Naive thymus-derived CD4-positive, alpha-beta T cell (primary cell): ENCODE measurements at places on chromosomes 12 and 14. TPM values are rescaled to one million over a fixed set of nuclear protein-coding genes. Genes with fewer than 3 reads are reported as not detected.

GRCh38 chr14:53399057-53399456 is 245.9 kb upstream of the DDHD1 start:
- no peaks in the 10 kb centered on the region for H3K36me3 ChIP-seq
- no peak overlapping the region for H3K27ac ChIP-seq
- H3K4me1 ChIP-seq: no peaks in the 10 kb centered on the region
- H3K4me3 ChIP-seq: no peak overlapping the region
- no peak for DNase-seq

DNA sequence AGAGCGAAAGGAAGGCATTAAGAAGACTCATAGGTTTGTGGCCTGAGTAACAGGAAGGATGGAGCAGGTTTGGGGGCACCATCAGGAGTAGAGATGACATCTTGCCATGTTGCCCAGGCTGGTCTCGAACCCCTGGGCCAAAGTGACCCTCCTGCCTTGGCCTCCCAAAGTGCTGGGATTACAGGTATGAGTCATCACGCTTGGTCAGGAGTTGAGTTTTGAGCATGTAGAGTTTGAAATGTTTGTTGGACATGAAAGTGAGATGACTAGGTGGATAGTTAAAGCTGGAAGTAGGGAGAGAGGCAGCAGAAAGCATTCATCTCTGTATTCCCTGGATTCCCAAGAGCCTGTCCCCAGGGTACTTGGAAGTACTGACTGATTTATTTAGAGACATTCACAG is 112.6 kb downstream of the ERC1 start:
- no peaks in the 10 kb centered on the region for H3K4me1 ChIP-seq
- no peak overlapping the region for H3K4me3 ChIP-seq
- no peak for DNase-seq

DNA sequence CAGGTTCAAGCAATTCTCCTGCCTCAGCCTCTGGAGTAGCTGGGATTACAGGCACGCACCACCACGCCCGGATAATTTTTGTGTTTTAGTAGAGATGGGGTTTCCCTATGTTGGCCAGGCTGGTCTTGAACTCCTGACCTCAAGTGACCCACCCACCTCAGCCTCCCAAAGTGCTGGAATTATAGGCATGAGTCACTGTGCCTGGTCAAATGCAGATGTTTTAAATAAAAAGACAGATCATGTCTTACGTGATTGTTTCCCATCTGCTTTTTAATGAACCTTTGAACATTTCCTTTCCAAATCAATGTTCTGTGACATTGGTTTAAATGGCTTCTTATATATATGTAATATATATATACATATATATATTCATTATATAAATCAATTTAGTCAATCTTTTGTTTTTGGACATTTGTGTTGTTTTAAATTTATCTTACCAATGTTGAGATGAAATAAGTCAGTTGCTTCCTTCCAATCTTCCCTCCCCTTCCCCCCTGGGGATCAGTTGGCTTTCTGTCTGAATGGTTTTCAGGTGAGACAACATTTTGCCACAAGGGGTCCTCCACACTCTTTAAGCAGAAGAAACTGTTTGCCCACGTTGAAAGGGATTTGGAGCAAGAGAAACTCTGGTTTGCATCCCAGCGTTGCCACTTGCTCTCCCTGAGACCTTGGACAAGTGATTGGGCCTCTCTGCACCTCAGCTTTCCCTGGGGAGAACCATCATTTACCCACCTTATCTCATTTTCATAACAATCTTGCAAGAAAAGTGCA is 47.6 kb upstream of the RBM19 start:
- H3K4me1 ChIP-seq: no peaks in the 10 kb centered on the region
- H3K36me3 ChIP-seq: no peaks in the 10 kb centered on the region
- no peak overlapping the region for H3K4me3 ChIP-seq

GRCh38 chr12:54304187-54304810 is 3.5 kb upstream of the NFE2 start:
- no peak overlapping the region for H3K4me3 ChIP-seq
- no peaks in the 10 kb centered on the region for H3K36me3 ChIP-seq
- H3K27ac ChIP-seq: no peak overlapping the region
- peaks cover 8% of the 10 kb centered on the region for H3K4me1 ChIP-seq
- no peak for DNase-seq

- H3K36me3 ChIP-seq: no peaks in the 10 kb centered on the region
- H3K27me3 ChIP-seq: no peaks in the 10 kb centered on the region
- no peak for DNase-seq
- H3K4me1 ChIP-seq: no peaks in the 10 kb centered on the region
These were observed 203.0 kb downstream of the SNAPC1 start for GRCh38 chr14:61965030-61965745.

Gene GPR33
- polyA plus RNA-seq: not detected

- H3K4me1 ChIP-seq: no peaks in the 10 kb centered on the region
- no peaks in the 10 kb centered on the region for H3K36me3 ChIP-seq
- H3K27me3 ChIP-seq: no peaks in the 10 kb centered on the region
- no peak overlapping the region for H3K4me3 ChIP-seq
- no peak for DNase-seq
- no peak overlapping the region for H3K27ac ChIP-seq
These were observed 83.7 kb downstream of the ARMH4 start for GRCh38 chr14:58068306-58068705.

Gene GLT8D2
- not detected for polyA plus RNA-seq

Gene FBXO21
- polyA plus RNA-seq: 51.4 TPM

Gene SDR9C7
- polyA plus RNA-seq: not detected

- no peak overlapping the region for H3K4me3 ChIP-seq
- H3K4me1 ChIP-seq: no peaks in the 10 kb centered on the region
- no peak for DNase-seq
- H3K27ac ChIP-seq: no peak overlapping the region
These were observed 7.6 kb upstream of the PRPF40B start for GRCh38 chr12:49615725-49616124.

DNA sequence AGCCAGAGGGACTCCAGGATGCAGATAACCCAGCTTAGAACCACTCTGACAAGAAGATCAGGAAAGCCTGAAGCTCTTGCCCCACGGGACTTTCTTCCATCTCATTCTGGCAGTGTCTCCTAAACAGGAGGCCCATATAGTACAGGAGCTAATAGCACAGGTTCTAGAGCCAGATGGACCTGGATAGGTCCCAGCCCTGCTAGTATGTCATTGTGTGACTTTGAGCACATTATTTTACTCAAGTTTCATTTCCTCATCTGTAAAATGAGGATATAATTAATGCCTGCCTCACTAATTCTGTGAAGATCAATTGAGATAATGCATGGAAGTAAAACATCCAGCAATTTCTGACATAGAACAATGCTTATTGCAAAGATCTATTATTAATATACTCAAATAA is 66.5 kb upstream of the GZMB start:
- no peaks in the 10 kb centered on the region for H3K36me3 ChIP-seq
- H3K27me3 ChIP-seq: no peaks in the 10 kb centered on the region
- no peak overlapping the region for H3K27ac ChIP-seq
- H3K4me1 ChIP-seq: peaks cover 19% of the 10 kb centered on the region

GRCh38 chr12:49831717-49832116 is 3.5 kb upstream of the NCKAP5L start:
- no peak for DNase-seq
- H3K4me3 ChIP-seq: no peak overlapping the region
- no peaks in the 10 kb centered on the region for H3K27me3 ChIP-seq
- no peak overlapping the region for H3K27ac ChIP-seq
- peaks cover 16% of the 10 kb centered on the region for H3K4me1 ChIP-seq
- H3K36me3 ChIP-seq: no peaks in the 10 kb centered on the region

- H3K27me3 ChIP-seq: no peaks in the 10 kb centered on the region
- no peak overlapping the region for H3K4me3 ChIP-seq
- H3K4me1 ChIP-seq: no peaks in the 10 kb centered on the region
- DNase-seq: no peak
- H3K36me3 ChIP-seq: no peaks in the 10 kb centered on the region
These were observed 95.0 kb downstream of the LMNTD1 start for GRCh38 chr12:25458047-25458552.
